ENCODE measurements at places on chromosomes 2 and 18. TPM values are rescaled to one million over a fixed set of nuclear protein-coding genes. Genes with fewer than 3 reads are reported as not detected.

Gene DUSP19
- total RNA-seq: 0.55 TPM

Gene CPO
- total RNA-seq: not detected

Gene TSPYL6
- not detected for total RNA-seq

Gene CDH19
- 1.1 TPM for total RNA-seq

Gene CCDC85A
- total RNA-seq: 0.20 TPM

Gene SLC16A14
- total RNA-seq: 1.0 TPM

Gene MYO7B
- total RNA-seq: 0.19 TPM

Measured in A549 treated with CORT108297 at 1 μM for 4 hours (cell line).